Daoy (cell line): ENCODE measurements at places on chromosomes 1 and 21. TPM values are rescaled to one million over a fixed set of nuclear protein-coding genes. Genes with fewer than 3 reads are reported as not detected.

DNA sequence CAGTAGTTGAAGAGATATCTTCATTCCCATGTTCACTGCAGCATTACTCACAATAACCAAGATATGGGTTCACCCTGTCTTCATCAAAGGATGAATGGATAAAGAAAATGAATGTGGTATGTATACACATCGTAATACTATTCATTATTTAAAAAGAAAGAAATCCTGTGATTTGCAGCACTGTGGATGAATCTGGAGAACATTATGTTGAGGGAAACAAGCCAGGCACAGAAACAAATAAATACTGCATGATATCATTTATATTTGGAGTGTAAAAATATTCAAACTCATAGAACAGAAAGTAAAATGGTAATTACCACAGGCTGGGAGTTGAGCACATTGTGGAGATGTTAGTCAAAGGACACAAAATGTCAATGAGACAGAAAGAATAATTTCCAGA, 977.2 kb downstream of the AMY1C start:
- no peak for DNase-seq

DNA sequence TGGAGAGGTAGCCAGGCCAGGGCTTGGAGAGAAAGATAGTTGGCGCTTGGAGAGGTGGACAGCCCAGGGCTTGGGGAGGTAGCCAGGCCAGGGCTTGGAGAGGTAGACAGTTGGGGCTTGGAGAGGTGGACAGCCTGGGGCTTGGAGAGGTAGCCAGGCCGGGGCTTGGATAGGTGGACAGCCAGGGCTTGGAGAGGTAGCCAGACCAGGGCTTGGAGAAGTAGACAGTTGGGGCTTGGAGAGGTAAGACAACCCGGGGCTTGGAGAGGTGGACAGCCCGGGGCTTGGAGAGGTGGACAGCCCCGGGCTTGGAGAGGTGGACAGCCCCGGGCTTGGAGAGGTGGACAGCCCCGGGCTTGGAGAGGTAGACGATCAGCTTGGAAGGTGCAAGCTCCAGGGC, 7.7 kb downstream of the LSS start:
- DNase-seq = no peak

GRCh38 chr1:173356191-173356762, 120.9 kb upstream of the PRDX6 start:
- no peak for DNase-seq

GRCh38 chr1:50450861-50451653, 27.8 kb upstream of the DMRTA2 start:
- DNase-seq = no peak

- peak; percentile 51 for DNase-seq
Observed at GRCh38 chr1:170520601-170521000, 11.4 kb upstream of the GORAB start.

Gene OR14K1
- total RNA-seq = not detected in 2 replicates

Gene DCLRE1B
- total RNA-seq = 15.3 and 19.5 TPM in 2 replicates
